HuH-7.5 (cell line): ENCODE measurements at places on chromosomes 6 and 20.

GRCh38 chr20:49276961-49277785 is 684 bp downstream of the ZNFX1 start:
- DNase-seq, result no peak

GRCh38 chr6:167093406-167093921 is 29.4 kb upstream of the CCR6 start:
- DNase-seq, result no peak

GRCh38 chr6:157143890-157144798 is 179.2 kb downstream of the TMEM242 start:
- DNase-seq, result no peak

DNA sequence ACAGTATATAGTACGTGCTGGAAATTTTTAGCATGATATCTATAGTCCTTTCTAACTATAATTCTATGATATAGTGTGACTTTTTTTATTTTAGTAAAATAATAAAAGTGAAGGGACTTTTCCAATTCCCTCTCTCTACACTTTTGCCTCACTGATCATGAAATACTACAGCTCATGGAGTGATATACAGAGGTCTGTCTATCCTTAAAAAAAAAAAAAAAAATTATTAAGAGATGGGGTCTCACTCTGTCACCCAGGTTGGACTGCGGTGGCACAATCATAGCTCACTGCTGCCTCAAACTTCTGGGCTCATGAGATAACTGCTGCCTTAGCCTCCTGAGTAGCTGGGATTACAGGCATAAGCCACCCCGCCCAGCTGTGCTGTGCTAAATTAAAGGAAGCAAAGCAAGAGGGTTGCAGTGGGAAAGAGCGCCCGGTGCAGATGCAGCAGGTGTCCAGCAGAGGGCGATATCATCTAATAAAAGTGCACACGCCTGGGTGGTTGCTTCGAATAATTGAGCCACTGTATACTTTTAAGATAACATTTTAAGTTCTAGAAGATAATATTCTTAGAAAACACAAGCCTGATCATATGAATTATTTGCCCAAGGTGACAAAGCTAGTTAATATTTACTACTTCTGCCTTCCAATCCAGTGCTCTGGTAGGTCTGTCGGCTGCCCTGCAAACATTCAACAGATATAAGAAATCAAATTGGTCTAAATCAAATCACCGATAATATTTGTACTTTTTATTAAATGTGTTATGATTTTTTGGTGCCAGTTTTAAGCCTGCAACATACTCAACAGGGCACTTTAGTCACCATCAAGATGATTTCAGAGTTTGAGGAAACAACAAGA is 94.9 kb upstream of the NT5E start:
- DNase-seq, result peak; percentile 27

DNA sequence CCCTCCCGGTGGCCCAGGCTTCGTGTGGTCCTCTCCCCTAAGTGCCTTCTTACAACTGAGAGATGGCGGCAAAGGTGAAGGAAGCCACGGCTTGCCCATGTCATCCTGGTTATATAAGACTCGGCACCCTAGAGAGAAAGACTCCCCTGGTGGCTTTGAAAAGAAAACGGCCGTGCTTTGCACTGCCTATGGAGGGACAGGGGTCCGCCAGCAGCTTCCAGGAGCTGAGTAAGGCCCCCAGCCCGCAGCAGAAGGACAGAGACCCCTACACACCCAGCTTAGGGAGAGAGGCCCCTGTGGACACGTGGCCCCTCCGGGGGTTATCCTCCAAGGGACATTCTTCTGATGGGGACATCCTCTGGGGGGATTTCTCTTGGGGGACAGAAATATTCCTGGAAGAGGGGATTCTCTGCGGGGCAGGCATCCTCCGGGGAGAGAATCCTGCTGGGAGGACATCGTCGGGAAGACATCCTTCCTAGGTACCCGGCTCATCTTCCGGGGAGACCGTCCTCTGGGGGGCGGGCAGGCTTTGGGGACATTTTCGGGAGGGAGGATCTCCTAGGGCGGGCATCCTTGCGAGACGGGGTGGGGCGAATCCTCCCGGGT is 511 bp upstream of the OGFR start:
- no peak for DNase-seq

DNA sequence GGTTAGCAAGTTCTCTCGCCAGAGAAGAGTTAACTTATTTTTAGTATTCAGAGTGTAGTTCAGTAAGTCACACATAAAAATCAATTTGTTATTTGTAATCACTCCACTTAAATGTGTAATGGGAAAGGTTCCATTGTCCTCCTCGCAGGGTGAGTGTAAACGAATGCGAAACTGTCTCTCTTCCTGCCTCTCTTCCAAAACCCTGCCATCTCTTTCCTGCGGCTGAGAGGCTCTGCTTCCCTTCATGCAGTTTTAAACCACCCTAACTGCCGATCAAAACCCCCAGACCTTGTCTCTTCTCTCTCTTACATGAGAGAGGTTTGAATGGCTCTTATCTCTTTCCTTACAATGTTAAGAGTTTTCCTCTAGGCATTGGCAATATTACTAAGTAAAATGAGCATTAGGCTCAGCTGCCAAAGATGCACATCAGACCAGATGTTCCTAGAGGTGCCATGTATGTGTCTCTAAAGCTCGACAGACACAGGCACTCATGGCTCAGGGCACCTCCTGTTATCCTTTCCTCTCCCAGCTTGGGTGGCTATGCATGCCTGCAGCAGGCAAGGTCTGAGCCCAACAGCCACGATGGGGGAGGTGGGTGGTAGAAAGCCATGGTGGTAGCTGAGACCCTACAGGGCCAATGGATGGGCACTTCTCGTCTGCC is 91.2 kb downstream of the JARID2 start:
- DNase-seq, result no peak

- no peak for DNase-seq
These were observed 197.1 kb upstream of the RGS17 start for GRCh38 chr6:153328194-153328593.

DNA sequence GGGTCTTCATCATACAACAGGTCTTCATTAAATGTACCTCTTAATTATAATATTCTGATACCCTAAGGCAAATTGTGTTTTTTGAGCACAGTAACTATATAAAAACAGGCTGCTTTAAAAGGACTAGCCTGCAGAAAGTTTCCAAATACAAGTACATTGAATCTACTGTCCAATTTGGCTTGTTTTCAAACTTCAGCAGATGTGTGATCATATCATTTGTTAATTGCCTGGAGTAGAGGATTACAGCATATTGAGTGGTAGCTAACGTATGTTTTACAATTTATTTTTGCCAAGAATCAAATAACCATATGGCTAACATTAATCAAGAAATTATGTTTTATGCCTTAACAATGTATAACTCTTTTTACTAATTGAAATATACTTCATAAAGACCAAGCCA is 12.6 kb downstream of the TINAG start:
- DNase-seq, result no peak

- DNase-seq, result no peak
These were observed 47.4 kb upstream of the RNGTT start for GRCh38 chr6:89010825-89011224.

DNA sequence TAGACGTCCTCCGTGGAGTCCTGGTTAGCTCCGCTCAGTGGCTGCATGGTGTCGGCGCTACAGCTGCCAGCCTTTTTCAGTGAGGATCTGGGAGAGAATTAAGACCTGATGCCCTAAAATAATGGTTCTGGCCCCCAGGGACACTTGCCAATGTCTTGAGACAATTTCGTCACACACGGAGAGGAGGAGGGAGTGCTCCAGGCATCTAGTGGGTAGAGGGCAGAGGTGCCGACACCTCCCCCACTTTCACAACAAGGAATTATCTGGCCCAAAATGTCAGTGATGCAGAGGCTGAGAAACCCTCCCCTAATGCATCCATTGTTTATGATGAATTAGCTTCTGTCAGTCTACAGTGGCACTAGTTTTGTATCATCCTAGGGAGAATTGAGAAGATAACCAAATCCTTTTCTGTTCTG is 24.4 kb downstream of the TMEM181 start:
- no peak for DNase-seq

DNA sequence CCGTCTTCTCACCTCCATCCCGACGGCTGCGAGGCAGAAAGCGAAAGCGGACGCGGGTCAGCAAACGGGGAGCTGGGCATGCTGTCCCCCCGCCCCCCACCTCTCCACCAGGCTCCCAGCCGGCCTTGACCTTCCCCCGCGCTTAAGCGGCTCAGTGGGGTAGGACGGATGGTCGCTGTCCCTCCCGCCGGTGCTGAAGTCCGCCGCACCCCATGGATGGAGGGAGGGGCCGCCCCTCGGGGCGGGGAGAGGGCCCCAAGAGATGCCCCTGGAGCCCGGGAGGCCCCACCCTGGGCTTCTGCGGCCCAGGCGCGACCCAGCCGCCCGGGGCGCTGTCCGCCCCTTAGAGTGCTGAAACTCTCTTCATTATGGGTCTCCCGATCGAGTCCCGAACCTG is at the start of gene KCNB1:
KCNB1 (minus strand) TSS at position 48 of the 397 bp plus-strand sequence. CDS start 188 bp downstream, outside the sequence.
- peak; percentile 89 for DNase-seq

DNA sequence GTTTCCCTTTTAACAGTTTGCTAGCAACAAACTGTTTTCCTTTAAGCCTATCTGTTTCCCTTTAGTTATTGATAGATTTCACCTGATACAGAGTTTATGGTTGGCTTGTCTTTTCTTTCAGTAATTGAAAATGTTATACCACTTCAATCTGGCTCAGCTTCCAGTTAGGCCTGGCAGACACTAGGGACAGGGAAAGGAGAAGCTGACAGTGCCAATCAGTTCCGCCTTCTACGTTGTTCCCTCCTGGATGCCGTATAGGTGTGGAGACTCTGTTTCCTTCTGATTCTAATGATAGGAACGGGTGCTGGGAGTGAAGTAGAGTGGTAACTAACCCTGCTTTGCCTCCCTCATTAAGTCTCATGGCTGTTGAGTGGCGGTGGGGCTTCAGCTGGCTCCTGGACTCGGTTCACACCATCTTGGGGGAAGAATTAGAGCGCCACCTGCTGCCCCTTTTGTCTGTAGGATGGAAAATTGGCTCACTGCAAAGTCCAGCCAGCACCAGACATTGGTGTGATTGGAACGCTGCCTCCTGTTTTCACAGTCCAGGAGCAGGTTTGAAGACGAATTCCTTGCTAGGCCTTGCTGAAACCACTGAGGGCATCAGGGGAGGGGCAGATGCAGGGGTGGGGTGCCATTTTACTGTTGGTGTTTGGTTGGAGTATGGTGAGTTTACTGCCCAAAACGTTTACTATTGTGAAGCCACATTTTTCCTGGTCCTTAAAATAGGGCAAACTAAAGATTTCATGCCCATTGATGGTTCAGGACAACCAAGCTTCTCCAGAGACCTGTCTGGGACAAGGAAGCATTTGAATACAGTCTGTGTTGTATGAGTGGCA is 1729.5 kb downstream of the GRIK2 start:
- peak; percentile 12 for DNase-seq

GRCh38 chr6:74248966-74249365 is 553.0 kb downstream of the CD109 start:
- no peak for DNase-seq

- DNase-seq, result no peak
These were observed 52.2 kb downstream of the JARID2 start for GRCh38 chr6:15297895-15298590.

DNA sequence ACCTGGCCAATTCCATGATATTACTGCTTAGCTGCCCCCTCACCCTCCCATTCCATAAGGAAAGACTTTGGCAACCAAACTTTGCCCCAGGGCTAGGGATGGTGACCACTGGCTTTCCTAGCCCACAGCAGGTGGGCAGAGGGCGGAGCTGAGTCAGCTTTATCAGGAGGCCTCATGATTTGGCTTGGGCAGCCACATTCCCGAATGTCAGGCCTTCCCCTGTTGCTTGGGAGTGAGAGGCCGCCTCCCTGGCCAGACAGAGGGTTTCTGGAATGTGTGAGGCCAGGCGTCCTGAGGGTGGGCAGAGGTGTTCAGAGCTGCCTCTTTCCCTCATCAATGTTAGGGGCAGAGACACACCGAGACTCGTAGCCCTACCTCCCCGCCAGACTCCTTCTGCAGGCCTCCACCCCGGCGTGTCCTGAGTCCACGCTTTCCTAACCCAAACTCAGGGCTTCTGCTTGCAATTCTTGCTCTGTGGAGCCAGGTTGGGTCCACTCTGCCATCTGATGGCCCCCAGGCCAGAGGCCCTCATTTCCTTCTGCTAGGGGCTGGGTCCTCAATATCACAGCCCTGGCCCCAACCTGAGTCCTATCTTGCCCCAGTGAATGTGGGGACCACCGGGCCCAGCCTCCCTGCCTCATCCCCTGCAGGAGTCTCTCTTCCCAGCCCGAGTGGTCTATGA is 19.3 kb downstream of the UQCC2 start:
- no peak for DNase-seq

DNA sequence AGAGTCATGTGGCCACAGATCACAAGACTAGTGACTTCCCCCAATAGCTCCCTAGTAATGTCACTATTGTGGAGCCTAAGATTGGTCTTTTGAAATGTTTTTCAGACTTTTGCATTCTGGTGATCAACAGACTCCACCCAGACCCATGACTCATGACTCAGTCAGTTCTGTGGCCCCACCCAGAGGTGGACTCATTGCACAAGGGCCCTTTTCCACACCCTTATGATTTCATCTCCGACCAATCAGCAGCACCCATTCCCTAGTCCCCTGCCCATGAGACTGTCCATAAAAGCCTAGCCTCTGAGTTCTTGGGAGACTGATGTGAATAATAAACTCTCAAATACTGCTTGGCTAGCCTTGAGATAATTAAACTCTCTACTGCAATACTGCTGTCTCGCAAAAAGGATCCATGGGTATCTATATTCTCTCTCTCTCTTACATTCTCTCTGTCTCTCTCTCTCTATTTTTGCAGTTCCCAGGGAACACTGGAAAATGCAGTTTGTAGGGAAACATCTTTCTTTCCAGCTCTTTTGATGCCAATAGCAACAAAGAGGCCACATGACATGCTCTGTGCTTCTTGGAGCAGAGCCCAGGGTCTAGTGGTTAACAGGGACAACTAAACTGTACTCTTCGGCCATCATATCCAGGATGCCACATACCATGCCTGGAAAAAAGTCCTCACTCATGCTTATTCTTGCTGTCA is 71.3 kb upstream of the IYD start:
- no peak for DNase-seq

DNA sequence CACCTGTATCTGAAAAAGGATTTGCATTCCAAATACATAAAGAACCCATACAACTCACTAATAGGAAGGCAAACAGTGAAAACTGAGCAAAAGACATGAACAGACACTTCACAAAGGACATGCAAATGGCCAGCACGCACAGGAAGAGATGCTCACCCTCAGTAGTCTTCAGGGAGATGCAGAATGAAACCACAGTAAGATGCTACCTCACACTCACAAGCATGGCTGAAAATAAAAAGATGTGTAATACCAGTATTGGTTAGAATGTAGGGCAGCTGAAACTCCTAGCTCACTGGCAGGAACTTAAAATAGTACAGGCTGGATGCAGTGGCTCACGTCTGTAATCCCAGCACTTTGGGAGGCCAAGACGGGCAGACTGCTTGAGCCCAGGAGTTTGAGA is 64.6 kb downstream of the SNX5 start:
- DNase-seq, result no peak

DNA sequence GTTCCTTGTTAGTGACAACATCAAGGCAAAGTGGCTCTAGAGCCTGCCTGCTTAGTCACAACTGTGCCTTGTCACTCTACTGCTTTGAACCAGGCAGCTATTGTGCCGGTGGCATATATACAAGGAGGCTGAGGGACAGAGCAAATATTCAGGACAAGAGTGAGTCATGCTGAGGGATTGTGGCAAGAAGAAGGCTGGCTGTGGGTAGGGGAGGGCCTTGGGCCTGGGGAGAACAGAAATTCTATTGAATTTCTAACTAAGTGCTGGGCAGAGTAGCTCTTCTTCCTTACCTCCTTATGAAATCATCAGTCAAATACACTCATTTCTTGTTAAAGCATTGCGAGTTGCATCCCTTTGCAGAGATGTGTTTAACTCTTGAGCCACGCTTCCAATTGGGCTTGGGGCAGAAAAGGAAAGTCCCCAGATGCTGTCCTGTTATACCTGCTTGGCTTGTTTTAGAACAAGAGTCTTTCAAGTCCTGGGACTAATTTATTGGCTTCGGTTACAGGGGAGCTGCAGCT is 59.7 kb downstream of the PFDN4 start:
- peak; percentile 73 for DNase-seq
